NCI-H2081 treated with DMSO at 0.1 percent for 48 hours (cell line): ENCODE measurements at places on chromosomes 1 and 21.

GRCh38 chr1:2948751-2949680 lies 72.3 kb upstream of the ACTRT2 start:
- DNase-seq: no peak

DNA sequence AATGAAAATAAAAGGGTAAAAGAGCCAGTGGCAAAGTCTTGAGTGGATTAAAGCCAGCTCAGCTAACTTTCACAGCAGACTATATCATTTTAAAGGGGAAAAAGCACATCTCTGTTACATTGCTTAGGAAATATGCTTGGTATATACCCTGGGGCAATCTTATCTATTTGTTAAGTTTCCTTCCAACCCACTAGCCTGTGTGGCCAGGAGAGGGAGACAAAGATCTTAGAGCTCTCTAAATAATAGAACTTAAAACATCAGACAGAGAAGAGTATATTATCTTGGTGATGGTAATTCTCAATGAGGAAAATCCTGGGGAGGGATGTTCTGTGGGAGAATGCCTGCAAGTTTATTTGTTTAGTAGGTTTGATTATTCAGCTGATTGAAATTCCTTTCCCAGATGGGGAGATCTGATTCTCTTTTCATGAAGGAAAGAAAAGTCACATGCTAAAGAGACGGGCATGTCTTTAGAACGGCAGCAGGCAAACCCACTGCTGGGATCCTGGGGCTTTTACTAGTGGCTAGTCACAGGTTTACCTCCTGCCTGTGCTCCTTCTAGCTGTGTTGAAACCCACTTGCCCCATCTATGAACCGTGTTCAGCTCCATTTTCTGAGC lies 3.6 kb downstream of the KCNE2 start:
- peak; percentile 13 for DNase-seq

GRCh38 chr1:24224761-24225160 lies 37.7 kb upstream of the IFNLR1 start:
- no peak for DNase-seq

GRCh38 chr1:208098773-208099172 lies 145.4 kb downstream of the PLXNA2 start:
- no peak for DNase-seq

DNA sequence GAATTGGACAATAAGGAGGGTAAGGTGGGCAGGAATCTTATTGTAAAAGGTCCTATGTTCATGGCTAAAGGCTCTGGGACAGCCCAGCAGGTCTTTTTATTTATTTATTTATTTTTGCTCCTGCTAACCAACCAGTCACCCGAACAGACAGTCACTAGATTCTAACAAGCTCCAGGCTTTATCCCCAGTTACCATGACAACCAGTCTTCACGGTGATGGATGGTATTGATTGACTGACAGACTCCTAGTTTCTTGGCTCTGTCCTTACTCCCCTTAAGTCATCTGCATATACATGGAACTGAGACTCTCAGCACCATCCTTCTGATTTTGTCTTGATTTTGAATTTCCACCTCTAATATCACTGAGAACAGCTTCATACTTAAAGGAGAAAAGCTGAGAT lies 44.3 kb downstream of the C8A start:
- no peak for DNase-seq

- DNase-seq: no peak
Measured at GRCh38 chr1:2515763-2516080, 10.7 kb downstream of the PANK4 start.

GRCh38 chr1:159933347-159933746 lies 8.0 kb upstream of the TAGLN2 start:
- no peak for DNase-seq

DNA sequence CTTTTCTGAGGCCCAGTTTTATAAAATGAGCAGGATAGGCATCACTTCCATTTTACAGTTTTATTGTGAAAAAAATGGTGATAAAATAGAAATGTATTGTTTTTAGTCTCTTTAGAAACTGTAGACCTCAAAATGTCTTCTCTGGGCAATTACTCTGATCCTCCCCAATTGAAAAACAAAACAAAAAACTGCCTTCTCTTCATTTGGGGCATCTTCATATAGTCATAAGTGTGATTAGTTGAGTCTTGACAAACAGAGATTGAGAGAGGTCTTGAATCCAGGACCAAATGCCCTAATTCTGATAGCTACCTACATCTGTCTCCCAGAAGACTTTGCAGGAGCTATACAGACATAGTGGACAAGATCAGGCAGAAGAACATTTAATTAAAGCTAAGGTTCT lies 62.9 kb downstream of the LRRC8C start:
- DNase-seq: no peak
